ENCODE measurements at places on chromosomes 6 and 20. TPM values are rescaled to one million over a fixed set of nuclear protein-coding genes. Genes with fewer than 3 reads are reported as not detected.

The HCRTR2 gene
- total RNA-seq: 30.6 TPM

The STX7 gene
- total RNA-seq: 82.7 TPM

The IL20RA gene
- 0.41 TPM for total RNA-seq

The CHRNA4 gene
- 6.9 TPM for total RNA-seq

The GTSF1L gene
- total RNA-seq: not detected

The SYNDIG1 gene
- 26.1 TPM for total RNA-seq

The WFDC12 gene
- not detected for total RNA-seq

The SYCP2 gene
- 4.1 TPM for total RNA-seq

The ELOVL4 gene
- 49.3 TPM for total RNA-seq

The EDN3 gene
- total RNA-seq: 0.82 TPM

The HLA-DQA2 gene
- not detected for total RNA-seq

The CST7 gene
- not detected for total RNA-seq

The CNPY3 gene
- total RNA-seq: 14.7 TPM

The ARHGAP18 gene
- 10.2 TPM for total RNA-seq

The RBBP8NL gene
- total RNA-seq: not detected

The PIGU gene
- total RNA-seq: 13.9 TPM

The ZGPAT gene
- 6.5 TPM for total RNA-seq

The CLVS2 gene
- 34.2 TPM for total RNA-seq

The KHDRBS2 gene
- 62.4 TPM for total RNA-seq
